Fibroblast of skin of scalp (primary cell): ENCODE measurements at places on chromosomes 7 and 10.

DNA sequence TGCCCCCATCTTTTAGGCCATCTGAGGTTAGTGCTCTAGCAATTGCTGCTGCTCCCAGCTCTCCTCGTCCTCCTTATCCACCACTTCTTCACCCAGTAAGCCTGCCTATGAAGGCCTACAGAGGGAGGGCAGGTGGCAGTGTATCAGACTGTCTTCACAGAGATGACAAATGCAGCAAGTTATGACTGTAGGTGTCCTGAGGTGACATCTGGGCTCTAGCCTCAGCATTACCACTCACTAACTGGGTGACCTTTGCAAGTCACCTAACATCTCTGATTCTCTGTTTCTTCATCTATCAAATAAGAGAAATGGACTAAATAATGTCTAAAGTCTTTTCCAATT lies 151.6 kb downstream of the NOC3L start:
- no peak for DNase-seq

DNA sequence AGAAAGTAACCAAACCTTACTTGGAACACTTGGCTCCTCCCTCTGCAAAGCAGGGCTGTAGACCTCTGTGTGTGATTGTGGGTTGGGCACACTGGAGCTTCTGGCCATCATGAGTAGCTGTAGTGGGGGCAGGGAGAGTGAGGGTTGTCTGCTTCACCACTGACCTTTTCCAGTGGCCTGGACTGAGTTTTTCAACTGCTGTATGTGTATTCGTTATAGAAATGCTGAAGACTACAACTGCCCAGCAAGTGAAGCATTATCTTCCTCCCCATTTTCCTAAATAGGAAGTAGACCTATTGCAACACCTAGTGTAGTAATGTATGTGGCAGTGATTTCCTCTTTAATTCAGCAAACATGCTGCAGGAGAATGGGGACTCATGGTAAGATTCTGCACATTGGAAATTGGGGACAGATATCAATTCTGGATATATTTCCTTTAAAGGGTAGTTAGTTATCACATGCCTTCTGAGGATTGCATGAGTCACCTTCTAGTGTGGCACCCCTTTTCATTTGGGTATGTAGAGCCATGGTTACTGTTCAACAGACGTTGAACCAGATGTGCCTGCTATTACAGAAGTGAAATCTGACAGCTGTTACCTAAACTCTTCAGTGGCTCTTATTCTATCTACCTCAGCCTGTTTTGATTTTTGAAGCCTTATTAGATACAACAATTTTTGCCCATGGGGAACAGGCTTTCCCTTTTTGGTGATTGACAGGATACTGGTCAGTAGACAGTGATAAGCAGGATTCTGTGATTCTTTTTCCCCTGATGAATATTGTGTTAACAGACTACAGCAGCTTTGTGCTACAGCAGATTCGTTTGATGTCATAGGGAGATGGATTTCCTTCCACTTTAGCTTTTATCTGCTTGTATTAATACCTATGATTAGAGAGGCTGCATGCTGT lies 130.9 kb downstream of the SND1 start:
- DNase-seq, result no peak

DNA sequence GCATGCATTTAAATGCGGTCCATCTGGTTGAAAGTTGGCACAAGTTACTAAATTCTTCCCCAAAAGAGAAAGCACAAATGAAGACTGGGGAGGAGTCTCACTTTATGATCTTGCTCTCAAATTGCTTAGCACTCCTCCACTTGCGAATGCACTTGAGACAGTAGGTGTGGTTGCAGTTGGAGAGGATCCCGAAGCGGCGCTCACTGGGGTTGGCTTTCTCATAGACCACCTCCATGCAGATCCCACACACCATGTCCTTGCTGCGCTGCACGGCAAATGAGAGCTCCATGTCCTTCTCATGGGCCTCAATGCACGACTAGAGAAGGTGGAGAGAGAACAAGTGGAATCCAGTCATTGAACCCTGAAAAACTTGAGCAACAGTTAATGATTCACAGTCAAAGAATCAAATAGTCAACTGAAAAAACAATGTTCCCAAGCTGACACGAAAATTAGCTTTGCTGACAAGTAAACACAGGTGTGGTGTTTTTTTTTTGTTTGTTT lies 22.7 kb downstream of the MKRN1 start:
- DNase-seq, result no peak

- no peak for DNase-seq
Observed at GRCh38 chr10:117555863-117556262, 13.3 kb downstream of the EMX2 start.

- no peak for DNase-seq
Observed at GRCh38 chr10:71663311-71663710, 56.3 kb downstream of the C10orf105 start.

DNA sequence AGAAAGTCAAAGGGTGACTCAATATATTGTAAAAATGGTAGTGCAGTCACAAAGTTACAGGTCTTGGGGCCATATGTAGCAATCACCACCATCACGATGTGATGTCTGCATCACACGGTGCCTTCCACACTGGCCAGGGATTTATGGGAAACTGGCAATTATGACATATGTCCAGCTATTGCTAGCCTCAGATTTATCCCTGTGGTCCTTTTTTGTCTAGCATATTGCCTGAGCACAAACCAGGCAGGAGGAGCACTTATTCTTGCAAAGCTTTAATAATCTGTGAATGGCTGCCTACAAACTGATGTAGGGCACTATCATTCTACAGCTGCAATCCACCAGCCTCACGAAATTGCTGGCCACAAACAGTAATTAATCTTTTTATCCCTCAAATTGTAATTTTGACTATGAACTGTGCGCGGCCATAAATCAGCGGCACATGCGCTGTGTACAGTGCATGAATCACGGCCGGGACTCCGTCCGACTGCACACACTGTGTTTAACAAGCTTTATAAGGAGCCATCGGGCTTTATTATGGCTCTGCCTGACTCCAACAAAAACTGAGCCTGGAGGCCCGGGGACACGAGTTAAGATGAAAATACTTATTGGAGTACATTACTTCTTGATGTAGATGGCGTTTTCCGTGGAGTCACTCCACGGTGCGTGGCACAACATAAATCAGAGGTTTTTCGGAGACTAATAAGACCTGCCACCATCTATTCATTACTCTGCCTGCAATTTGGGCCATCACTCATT lies 115.2 kb downstream of the EBF3 start:
- no peak for DNase-seq

DNA sequence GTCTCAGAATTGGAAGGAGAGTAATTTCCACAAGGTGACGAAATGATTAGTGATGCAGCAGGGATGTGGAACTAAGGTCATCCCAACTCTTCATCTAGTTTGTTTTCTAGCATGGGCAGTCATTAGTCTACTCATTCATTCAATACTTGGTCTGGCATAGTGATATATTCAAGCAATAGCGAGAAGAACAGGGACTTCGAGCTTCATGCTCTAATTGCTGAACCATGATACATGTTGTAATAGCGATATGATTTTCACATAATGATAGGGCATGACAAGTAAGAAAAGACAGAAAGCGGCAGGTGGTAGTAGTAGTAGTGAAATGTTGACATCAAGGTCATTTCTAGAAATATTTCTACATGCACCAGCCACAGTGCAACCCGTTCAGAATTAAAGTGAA lies 652.1 kb downstream of the PHTF2 start:
- no peak for DNase-seq

- DNase-seq, result peak; percentile 42
Observed at GRCh38 chr7:83613232-83613631, 35.7 kb downstream of the SEMA3E start.

GRCh38 chr7:72170475-72170874 lies 241.7 kb downstream of the CALN1 start:
- no peak for DNase-seq

DNA sequence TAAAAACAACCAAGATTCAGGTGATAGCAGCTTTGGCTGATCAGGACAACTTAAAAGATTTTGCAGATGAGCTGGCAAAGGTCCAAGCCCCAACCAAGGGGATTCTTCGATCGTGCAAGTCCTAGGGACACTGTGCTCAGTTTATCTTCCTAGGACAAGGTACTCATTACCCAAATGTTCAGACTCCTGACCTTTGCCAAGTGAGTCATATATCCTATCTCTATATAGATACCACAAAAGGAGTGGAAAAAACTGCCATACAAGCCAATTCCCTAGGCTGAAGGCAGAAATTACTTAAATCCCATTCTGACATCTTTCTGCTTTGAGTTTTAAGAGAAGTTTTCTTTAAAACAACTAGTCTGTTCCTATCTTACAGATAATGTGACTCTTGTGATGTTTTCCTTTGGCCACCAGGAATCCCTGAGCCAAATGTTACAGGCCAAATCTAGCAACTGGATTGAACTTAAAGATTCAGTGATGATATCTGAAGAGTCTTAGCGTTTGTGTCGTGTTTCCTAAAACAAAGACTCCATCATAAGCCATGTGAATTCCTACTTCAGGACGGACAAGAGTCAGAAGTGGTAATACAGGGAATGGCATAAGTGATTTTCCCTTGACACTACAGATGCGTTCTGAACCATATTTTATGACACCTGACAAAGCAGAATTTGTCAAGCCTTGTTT lies 142.6 kb upstream of the ASAH2 start:
- no peak for DNase-seq

- DNase-seq, result peak; percentile 67
Observed at GRCh38 chr7:80225361-80225760, 90.7 kb downstream of the GNAI1 start.

GRCh38 chr7:87926581-87927461 lies 7.2 kb upstream of the ADAM22 start:
- DNase-seq, result peak; percentile 55

- no peak for DNase-seq
Observed at GRCh38 chr10:24086296-24087086, 122.4 kb upstream of the KIAA1217 start.

DNA sequence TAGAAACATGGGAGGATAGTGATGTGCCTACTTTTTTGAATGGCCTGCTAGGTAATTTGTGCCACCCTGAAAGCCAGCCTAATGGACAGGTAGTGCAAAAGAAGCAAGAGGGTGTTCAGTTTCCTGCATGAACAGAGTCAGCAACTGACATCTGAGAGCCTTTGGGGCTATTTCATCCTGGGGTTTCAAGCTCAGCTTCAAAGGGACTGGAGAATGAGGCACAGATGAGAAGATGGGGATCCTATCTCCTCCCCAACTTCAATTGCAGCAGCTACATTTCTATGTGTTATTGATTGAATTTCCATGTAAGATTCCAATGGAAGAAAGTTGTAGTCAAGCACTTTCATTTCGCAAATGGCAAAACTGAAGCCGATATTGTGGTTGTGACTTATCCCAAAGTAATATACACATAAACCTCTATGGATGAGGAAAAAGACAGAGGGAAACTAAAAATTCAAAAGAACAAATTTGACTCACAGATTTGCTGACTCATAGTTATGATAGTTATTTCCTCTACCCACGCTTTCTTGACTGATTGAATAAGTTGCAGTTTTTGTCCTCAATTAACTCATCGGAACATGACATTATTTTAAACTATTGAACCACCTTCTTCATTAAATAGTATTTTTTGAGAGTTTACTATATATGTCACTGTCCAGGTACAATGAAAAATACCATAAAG lies 42.6 kb upstream of the NRP1 start:
- peak; percentile 78 for DNase-seq

GRCh38 chr7:105874055-105874454 lies 2.3 kb downstream of the ATXN7L1 start:
- no peak for DNase-seq

DNA sequence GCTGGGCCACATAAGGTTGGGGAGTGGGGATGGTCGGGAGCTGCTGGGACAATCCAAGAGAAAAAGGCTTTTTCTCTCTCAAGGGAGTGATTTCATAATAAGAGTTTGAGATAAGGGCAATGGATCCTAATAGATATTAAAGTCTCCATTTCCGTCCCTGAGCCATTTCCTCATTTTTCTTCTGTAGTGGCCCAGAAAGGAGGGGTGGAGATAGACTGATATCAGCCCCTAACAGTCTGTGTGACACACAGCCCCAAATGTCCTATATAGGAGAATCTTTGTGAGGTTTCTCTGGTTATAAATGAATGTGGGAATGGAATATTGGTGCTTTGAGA lies 35.2 kb downstream of the PRSS2 start:
- no peak for DNase-seq

DNA sequence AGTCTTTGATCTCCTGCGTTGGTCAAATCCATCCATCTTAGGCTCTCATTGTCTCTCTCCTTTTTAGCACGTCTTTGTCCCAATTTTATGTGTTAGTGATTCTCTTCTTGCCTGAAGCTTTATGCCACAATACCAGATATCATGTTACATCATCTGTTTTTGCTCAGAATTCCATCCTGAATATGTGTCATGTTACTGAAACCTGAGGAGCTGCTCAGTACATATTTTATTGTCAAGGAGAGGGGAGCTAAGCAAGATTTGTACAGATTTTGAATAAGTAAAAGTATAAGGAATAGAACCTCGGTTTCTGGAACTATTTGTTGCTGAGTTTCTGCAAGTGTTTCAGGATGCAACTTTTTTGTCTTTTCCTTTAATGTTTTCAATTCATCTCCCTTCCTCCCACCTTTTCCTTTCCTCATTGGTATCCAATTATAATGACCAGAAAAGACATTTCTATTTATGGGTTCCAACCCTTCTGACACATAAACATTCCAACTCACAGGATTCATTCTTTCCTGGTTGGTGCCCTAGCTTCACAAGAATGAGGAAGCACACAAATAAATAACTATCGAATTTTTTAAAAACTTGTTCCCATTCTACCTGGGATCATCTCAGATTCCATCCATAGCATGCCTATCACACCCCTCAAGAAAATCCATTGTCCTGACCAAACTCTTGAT lies 291.8 kb downstream of the CRPPA start:
- peak; percentile 89 for DNase-seq

GRCh38 chr10:68826764-68827591 lies at the start of gene STOX1:
Gene STOX1, plus strand, starts transcription at chr10:68827531. Its CDS starts 93 bp downstream, at chr10:68827624.
- DNase-seq, result peak; percentile 62

GRCh38 chr10:84076540-84077195 lies 62.6 kb upstream of the GHITM start:
- peak; percentile 71 for DNase-seq
